ENCODE measurements at places on chromosomes 7 and 10.

- DNase-seq: no peak
Observed at GRCh38 chr10:112525200-112525599, 78.2 kb downstream of the VTI1A start.

DNA sequence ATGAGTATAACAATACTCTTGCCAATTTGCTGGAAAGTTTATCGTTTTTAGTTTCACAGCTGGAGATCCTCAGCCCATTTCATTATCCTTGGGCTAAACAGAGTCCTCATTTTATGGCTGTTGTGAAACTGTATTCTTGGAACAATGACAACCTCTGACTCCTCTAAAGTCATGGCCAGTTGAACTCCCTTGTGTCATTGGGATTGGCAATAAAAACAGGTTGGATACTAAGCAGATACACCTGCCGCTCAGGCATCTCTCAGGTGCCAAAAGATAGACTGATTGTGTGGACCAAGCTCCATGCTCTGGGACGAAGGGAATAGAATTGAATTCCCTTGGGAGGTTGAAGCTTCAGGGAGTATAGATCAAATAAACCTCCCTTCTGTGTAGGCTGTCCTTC lies 182.2 kb downstream of the WDR11 start:
- peak; percentile 1 for DNase-seq

GRCh38 chr10:71835671-71836595 lies 15.1 kb downstream of the PSAP start:
- DNase-seq: peak; percentile 75

GRCh38 chr10:88783724-88784123 lies 18.8 kb upstream of the LIPM start:
- DNase-seq: no peak

DNA sequence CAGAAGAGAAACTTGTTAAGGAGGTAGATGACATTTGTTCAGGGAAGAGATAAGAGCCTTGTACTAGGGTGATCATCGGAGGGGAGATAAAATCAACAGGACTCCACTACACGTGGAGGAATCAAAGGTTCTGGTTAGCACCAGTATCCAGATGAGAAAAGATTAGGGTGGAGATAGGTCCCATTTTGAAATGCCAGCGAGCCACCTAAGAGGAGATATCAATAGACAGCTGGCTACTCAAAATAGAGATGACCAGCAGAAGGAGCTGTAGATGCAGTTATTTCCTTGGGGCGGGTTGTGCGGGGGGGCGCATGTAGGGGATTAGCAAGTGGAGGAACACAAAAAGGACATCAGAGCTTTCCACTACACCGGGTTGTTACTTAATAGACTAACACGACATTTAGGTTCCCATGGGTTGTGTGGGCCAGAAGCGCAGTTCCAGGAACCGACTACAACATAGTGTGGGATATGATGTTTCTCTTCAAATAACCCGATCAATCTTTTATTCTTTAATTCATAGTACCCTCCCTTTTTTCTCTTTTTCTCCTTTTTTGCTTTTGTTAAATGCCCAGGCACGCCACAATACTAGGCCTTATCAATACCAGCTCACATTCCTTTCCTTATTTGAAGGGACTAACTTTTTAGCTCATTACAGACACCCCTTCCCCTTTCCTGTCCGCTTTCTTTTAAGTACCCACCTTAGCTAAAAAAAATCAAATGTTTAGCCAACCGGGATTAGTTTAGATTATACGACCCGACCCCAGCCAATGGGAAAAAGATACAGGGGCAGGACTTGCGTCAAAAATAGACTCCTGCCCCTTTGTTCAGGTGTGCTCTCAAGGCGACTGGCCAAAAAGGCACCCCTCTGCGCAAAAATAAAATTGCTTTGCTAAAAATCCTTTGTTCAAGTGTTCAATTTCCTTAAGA lies 2.0 kb upstream of the KIF11 start:
- no peak for DNase-seq

DNA sequence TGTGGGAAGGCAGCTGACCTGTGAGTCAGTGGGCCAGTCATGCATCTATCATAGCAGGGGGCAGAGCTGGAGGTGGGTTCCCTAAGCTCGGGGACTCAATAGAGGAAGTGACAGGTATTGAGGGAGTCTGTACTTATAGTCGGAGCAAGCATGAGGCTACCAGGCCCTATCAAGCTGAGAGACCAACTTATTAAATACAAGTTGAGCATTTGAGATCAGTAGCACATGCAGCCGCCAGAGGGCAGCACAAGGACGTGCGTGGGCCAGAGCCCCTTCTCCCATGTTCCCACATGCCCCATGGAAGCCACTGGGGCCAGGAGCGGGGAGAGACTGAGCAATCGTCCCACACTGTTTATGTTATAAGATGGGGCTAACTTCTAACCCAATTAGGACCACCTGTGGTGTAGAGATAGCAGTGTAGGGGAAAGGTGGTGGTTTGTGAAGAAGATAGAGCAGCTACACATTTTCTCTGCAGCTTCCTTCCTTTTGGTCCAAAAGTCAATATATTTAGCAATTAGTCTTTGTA lies 13.0 kb upstream of the STK31 start:
- no peak for DNase-seq

Measured in DMS79 treated with DMSO at 0.1 percent for 48 hours (cell line).